ENCODE measurements at places on chromosomes 6 and 20. TPM values are rescaled to one million over a fixed set of nuclear protein-coding genes. Genes with fewer than 3 reads are reported as not detected.

The CCM2L gene
- polyA plus RNA-seq: not detected

The KCNG1 gene
- not detected for polyA plus RNA-seq

The LAMA4 gene
- polyA plus RNA-seq: not detected

The OPN5 gene
- not detected for polyA plus RNA-seq

The CST5 gene
- not detected for polyA plus RNA-seq

The RAMACL gene
- polyA plus RNA-seq: 0.15 TPM

The TREML2 gene
- 1.4 TPM for polyA plus RNA-seq

The SPATS1 gene
- not detected for polyA plus RNA-seq

The UBE2C gene
- not detected for polyA plus RNA-seq

The MCHR2 gene
- not detected for polyA plus RNA-seq

The TCF15 gene
- not detected for polyA plus RNA-seq

The RAET1G gene
- not detected for polyA plus RNA-seq

The NQO2 gene
- 53.5 TPM for polyA plus RNA-seq

The PEX7 gene
- 4.9 TPM for polyA plus RNA-seq

The HS3ST5 gene
- polyA plus RNA-seq: not detected

The CALHM5 gene
- polyA plus RNA-seq: not detected

The HLA-G gene
- polyA plus RNA-seq: 3.2 TPM
